ENCODE measurements at places on chromosomes 12 and 14. TPM values are rescaled to one million over a fixed set of nuclear protein-coding genes. Genes with fewer than 3 reads are reported as not detected.

Gene CISTR
- 2.4 TPM for total RNA-seq

Gene SLC39A2
- total RNA-seq: not detected

Gene TNFAIP2
- 50.5 TPM for total RNA-seq

Gene MYBPC1
- 3.9 TPM for total RNA-seq

Gene CLEC6A
- total RNA-seq: not detected

Gene FITM1
- total RNA-seq: 140 TPM

Gene EML5
- total RNA-seq: 0.25 TPM

Gene KCNA5
- total RNA-seq: 2.2 TPM

Gene MYO1H
- total RNA-seq: 0.52 TPM

Gene EXOC3L4
- 0.42 TPM for total RNA-seq

Gene CELA1
- total RNA-seq: not detected

Gene ZFHX2
- total RNA-seq: 1.0 TPM

Gene MUCL1
- not detected for total RNA-seq

Gene ANO2
- 16.1 TPM for total RNA-seq

Gene CCDC196
- not detected for total RNA-seq

Gene LGALS3
- 249 TPM for total RNA-seq

Gene PRIMA1
- 7.9 TPM for total RNA-seq

Gene SELPLG
- total RNA-seq: 4.1 TPM
